ENCODE measurements at places on chromosomes 12 and 14.

DNA sequence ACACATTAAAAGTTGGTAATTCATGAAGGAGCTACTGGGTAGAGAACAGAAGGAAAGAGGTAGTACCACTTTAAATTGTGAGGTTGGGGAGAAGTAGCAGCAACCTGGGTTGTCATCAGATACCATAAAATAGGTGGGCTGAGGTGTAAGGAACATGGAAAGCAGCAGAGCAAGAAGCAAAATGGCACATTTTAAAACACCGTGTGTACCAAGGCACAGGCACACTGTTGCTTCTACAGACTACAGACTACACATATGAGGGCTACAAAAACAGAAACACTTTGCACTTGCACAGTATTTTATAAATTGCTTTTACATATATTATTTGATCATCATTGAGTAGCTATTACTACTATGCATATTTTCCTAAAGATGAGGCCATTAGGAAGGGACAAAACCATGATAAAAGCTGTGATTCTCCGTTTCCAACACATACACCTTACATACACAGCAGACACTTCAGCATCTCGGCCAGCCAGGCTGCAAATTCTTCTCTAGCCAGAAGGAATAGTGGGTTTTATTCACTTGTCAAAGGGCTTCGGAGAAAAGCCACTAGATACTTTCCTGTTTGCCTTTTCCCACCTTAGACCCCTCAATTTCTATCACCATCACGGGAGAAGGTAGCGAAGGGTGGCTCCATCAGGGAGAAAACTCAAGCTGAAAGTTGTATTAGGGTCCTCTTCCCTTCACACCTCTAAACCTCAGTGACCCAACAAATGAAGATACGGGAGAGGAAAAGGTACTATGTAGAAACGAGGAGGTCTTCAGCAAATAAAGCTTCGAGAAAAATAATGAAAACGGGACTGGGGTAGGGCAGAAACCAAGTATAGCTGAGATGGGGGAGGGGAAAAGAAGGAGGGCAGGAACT is 1.6 kb downstream of the PYM1 start:
- DNase-seq = no peak

DNA sequence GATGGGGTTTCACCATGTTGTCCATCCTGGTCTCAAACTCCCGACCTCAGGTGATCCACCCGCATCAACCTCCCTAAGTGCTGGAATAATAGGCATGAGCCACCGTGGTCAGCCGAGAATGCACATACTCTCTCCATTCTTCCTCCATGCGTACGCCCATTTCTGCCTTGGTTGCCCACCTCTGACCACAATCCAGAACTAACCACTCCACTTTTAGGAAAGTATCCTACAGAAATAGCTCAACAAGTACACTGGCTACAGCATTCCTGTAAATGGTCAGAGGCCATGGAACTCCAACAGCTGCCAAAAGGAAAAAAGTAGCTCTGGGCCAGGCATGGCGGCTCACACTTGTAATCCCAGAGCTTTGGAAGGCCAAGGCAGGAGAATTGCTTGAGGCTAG is 60.7 kb downstream of the IRF2BPL start:
- DNase-seq = no peak

- DNase-seq = no peak
Measured at GRCh38 chr14:96235426-96235825, 20.6 kb upstream of the BDKRB1 start.

DNA sequence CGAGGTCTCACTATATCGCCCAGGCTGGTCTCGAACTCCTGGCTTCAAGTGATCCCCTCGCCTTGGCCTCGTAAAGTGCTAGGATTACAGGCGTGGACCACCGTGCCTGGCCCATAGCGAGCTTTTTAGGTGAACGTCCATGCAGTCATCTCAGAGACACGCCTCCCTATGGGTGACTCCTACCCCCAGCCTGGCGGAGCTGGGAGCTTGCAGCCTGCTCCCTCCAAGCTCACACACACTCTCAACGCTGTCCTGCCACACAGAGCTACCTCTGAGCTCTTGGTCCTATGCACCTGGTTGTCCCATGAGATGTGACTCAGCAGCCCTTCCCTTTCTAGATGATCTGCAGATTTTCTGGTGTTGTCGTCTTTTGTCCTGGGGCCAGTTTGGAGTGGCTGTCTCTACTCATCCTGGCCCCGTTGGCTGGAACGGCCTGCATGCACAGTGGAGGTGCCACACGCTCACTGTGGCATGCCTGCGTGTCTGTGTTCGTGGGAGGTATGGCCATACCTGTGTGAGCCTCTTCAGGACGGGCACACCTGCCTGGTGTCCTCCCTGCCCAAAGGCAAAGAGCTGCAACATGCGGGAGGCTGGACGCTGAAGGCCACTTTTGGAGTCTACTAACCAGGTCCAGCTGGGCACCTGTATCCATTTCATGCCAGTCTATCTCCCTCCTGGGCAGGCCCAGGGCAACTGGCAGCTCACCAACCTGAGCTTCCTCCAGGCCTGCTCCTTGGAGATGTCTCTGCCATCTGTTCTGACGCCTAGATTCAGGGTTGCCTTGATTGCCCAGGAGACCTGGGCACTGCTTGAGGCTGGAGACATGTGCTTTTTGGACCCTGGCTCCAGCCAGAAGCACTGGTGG is 18.1 kb downstream of the CABP1 start:
- no peak for DNase-seq

DNA sequence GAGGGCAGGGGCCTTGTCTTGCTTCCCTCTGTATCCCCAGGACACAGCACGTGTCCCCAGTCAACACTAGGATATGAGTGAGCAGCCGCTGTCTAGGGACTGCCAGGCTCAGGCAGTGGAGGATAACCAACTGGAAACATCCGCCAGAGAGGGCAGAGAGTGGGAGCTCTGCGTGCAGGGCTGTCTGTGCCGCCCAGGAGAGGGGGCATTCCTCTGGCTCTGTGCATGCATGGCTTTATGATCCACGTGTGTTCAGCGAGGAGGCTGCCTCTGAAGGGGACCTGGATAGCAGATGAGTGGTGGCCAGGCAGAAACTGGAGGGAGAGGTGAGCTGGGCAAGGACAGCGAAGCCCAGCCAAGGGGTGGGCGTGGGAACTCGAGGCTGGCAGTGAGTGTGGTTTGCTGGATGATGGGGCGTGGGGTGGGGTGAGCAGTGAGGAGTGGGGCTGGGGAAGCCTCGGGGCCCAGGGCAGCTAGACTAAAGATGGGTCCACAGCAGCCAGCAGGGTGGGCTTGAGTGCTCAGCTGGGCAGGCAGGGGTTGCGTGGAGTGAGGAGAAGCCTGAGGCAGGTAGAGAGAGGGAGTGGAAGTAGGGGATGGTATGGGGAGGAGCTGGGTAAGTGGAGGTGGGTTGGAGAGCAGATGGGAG is 72.9 kb downstream of the PRIMA1 start:
- no peak for DNase-seq

DNA sequence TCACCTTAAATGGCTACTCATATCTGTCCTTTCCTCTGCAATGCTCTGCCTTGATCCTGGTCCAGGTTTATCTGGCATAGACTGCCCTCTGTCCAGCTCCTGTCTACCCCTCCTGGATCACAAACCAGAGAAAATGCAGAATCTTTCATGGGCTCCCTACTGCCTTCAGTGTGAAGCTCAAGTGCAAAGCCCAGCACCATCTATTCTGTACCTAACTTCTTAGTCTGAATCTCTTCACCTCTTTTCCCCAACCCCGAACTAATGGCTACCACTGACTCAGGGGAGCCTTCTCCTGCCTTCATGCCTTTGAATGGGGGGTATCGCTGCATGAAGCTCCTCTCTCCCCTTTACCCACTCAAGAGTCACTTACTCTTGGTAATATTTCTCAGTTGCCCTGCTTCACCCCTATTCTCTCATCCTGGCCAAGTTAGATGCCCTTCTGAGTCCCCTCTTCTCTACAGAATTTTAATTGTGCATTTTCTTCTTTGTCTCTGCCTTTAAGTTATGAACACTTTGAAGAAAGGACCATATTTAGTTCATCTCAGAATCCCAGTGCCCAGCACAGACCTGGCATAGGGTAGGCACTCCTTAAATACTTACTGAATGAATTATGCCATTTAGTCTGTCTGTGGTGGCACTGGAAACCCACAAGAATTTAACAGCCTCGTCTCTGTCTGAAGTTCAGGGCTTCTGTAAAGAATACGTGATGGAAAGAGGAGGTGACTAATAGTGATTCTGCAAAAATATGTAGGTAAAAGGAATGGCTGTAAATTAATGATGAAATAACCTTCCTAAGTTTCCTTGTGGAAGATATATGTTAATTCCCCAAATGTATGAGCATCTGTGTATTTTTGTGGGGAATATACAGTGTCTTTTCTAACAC is 191.3 kb upstream of the AMIGO2 start:
- peak; percentile 80 for DNase-seq

DNA sequence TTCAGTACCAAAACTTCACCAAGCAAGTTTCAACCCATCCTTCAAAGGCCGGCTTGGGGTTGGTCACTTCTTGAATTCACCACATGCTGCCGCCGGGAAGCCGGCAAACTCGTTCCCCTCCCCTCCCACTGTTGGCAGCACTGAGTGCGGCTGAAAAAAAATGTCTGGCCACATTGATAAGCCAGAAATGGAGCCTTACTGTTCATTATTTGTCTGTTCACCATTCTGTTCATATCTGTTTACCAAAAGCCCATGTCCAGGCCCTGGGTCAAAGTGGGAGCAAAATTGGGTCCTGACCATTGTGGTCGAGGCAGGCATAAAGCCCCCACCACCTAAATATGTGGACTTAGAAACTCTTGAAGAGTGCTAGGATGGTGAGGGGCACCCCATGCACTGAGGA is 7.3 kb upstream of the HSP90AA1 start:
- no peak for DNase-seq
